Chondrocyte (in vitro differentiated cells): ENCODE measurements at places on chromosomes 3 and 15. TPM values are rescaled to one million over a fixed set of nuclear protein-coding genes. Genes with fewer than 3 reads are reported as not detected.

- H3K4me1 ChIP-seq, result no peaks in the 10 kb centered on the region
- no peak for DNase-seq
- no peaks in the 10 kb centered on the region for H3K36me3 ChIP-seq
- no peak overlapping the region for H3K4me3 ChIP-seq
Measured at GRCh38 chr3:17142516-17142915, 257.8 kb downstream of the PLCL2 start.

HYKK gene
- 2.7 to 5.9 TPM (median 3.6 TPM) in 3 replicates for total RNA-seq

GRCh38 chr3:58874795-58875194 is 175.0 kb downstream of the CFAP20DC start:
- H3K27me3 ChIP-seq, result no peaks in the 10 kb centered on the region
- H3K4me3 ChIP-seq, result no peak overlapping the region
- H3K4me1 ChIP-seq, result peaks cover 12% of the 10 kb centered on the region
- no peaks in the 10 kb centered on the region for H3K36me3 ChIP-seq
- no peak for DNase-seq

DNA sequence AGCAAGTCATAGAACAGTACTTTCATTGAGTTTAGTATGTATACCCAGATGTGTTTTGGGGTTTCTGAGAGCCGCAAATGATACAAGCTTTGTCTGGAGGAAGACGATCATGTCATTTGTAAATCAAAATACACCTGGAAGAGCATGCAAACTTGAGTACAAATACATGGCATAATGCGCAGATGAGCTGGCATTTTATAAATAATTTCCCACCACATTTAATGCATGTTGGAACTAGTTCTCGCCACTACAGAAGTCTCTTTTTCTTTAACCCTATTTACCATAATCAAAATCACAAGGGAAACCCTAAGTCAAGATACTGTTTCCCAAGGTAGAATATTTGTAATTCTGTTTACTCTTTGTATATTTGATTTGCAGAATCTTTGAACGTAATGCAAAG is 318.6 kb downstream of the EPHA3 start:
- no peaks in the 10 kb centered on the region for H3K4me1 ChIP-seq
- H3K27ac ChIP-seq, result no peak overlapping the region
- no peak for DNase-seq
- H3K36me3 ChIP-seq, result no peaks in the 10 kb centered on the region

DNA sequence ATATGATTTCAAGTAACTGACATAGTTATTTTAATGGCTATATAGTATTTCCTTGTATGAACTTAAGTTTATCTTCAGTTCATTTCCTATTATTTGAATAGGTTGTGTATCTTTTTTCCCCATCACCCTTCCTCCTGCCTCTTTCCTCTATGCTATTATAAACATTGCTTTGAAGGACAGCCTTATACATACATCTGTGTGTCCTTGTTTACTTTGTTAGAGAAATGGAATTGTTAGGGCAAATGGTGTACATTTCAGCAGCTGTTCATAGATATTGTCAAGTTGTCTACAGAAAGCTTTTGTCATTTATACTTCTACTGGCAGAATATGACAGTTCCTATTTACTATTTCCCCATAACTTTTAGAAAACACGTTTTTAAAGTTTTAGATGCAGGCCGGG is 18.4 kb downstream of the AKAP13 start:
- H3K4me1 ChIP-seq, result peaks cover 46% of the 10 kb centered on the region
- no peaks in the 10 kb centered on the region for H3K36me3 ChIP-seq
- no peak for DNase-seq
- H3K27me3 ChIP-seq, result no peaks in the 10 kb centered on the region
- no peak overlapping the region for H3K27ac ChIP-seq

- no peak overlapping the region for H3K4me3 ChIP-seq
- H3K4me1 ChIP-seq, result peaks cover 6% of the 10 kb centered on the region
- H3K27me3 ChIP-seq, result no peaks in the 10 kb centered on the region
- no peak overlapping the region for H3K27ac ChIP-seq
- no peak for DNase-seq
Measured at GRCh38 chr3:64728994-64729393, 41.2 kb upstream of the ADAMTS9 start.

DNA sequence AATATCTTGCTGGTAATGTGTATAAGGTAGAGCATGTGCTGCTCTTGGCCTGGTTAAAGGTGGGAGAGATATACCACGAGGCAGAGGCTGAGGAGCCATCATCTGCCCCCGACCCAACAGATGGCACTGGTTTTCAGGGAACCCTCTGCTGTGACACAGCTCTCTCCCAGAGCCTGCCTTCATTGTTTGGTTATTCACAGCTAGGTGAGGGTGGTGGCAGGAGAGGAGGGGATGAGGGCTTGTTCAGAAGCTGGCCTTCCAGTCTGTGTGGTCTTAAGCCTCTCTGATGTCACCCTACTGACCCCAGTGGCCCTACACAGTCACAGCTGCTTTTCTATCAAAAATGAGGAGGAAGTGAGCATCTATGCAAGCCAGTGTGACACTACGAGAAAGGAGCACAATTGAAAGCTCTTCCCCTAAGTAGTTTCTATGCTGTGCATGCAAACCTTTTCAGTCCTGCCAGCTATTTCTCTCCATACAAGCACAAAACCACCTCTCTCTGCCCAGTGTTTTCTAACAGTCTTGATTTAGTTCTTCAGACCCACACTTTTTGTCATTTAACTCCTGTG is 258.4 kb upstream of the AGTR1 start:
- H3K27me3 ChIP-seq, result no peaks in the 10 kb centered on the region
- peaks cover 2% of the 10 kb centered on the region for H3K36me3 ChIP-seq
- H3K27ac ChIP-seq, result no peak overlapping the region
- no peak for DNase-seq

- no peak overlapping the region for H3K4me3 ChIP-seq
- no peak for DNase-seq
- H3K27me3 ChIP-seq, result no peaks in the 10 kb centered on the region
- H3K4me1 ChIP-seq, result peaks cover 36% of the 10 kb centered on the region
- H3K27ac ChIP-seq, result no peak overlapping the region
Measured at GRCh38 chr3:14375192-14375591, 27.2 kb upstream of the SLC6A6 start.

- H3K4me3 ChIP-seq, result no peak overlapping the region
- peaks cover 4% of the 10 kb centered on the region for H3K4me1 ChIP-seq
- no peaks in the 10 kb centered on the region for H3K36me3 ChIP-seq
- H3K27ac ChIP-seq, result no peak overlapping the region
- no peaks in the 10 kb centered on the region for H3K27me3 ChIP-seq
- no peak for DNase-seq
Measured at GRCh38 chr3:35201211-35201610, 438.1 kb upstream of the ARPP21 start.

DNA sequence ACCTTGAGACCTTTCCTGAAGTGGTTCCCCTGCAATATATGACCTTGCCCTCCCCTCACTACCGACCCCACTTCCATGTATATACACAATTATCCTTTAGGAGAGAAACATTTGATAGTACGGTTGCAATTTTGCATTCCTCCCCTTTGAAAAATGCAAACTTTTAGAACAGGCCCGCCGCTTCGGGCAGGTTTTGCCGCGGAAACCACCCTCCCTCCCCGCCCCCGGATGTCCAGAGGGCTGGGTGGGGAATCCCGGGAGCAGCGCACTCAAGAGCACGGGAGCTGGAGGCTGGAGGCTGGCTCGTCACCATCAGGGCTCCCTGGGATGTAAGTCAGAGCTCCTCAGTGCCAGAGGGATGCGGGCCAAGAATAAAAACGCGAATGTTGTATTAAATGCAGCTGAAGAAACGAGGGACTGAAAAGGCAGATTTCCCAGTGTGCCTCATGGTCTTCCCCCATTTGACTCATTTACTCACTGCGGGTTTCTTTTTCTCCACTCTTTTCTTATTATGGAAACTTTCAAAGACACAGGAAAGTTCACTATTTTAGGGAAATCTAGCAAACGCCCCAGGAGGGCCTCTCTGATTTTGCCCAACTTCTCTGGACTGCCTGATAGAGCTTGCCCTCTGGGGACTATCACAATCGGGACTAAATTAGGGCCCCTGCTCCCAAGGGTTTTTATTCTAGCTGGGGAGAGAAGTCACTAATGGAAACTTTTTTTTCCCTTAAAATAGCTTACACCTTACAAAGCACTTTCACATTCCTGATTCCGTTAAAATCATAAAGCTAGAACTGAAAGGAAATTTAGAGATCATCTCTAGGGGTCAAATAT is 2.9 kb upstream of the USP3 start:
- no peaks in the 10 kb centered on the region for H3K36me3 ChIP-seq
- no peak for DNase-seq
- H3K27me3 ChIP-seq, result peaks cover 1% of the 10 kb centered on the region
- H3K27ac ChIP-seq, result peak overlapping the region; percentile 88
- H3K4me3 ChIP-seq, result peak overlapping the region; percentile 57

DNA sequence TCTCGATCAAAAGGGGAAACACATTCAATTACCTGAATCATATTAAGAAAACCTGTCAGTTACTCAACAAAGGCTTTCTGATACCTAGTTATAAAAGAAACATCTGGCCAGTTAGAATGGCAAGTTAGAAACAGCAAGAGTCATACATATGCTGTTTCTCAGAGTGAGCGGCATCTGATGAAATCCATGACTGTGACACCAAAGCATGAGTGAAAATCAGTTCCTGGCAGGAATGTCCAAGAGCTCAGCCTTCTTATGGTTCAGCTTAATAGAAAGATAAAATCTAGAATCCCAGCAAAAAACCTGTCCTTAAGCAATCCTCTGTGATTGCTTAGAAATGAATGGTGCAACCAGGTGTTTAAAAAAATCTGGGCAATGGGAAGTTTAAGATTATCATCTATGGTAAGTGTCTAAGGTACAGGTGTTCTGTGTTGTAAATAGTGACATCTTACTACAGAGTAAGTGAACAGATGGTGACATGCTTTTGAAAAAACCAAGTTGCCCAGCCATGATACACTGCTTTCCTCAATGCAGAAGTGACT is 18.8 kb downstream of the B4GALT4 start:
- no peak overlapping the region for H3K27ac ChIP-seq
- H3K4me3 ChIP-seq, result no peak overlapping the region
- no peak for DNase-seq
- no peaks in the 10 kb centered on the region for H3K4me1 ChIP-seq
- peaks cover 34% of the 10 kb centered on the region for H3K36me3 ChIP-seq
- no peaks in the 10 kb centered on the region for H3K27me3 ChIP-seq

DNA sequence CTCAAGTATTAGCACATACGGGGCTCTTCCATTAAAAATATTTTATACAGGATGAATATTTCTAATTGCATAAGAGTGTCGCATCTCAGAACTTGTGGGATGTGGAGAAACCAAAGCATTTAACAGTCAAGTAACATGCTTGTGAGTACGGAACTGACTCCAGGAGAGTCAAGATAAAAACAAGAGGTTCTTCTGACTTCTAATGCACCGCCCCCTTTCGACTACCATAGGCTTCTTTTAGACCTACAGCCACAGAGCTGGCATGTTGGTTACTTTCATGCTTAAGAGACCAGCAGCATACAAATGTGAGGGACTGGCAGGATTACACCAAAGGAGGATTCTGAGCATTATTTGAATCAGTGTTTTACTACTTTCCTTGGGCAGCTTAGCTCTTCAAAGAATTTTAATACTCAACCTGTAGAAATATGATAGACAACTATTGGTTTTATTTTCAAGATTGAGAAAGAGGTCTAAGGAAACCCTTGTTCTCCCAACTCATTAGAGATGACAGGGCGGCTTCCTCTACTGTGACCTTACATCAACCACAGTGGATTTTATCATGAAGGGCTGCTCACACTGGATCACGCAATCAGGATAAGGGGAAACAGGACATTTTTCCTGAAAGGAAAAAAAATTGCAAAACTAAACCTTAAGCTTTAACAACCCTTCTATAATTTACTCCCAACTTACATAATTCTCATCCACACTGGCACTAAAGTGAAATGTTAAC is 14.0 kb downstream of the ETV5 start:
- H3K27me3 ChIP-seq, result no peaks in the 10 kb centered on the region
- H3K36me3 ChIP-seq, result no peaks in the 10 kb centered on the region
- DNase-seq, result no peak
- peaks cover 37% of the 10 kb centered on the region for H3K4me1 ChIP-seq
- no peak overlapping the region for H3K27ac ChIP-seq
- no peak overlapping the region for H3K4me3 ChIP-seq

- H3K36me3 ChIP-seq, result no peaks in the 10 kb centered on the region
- H3K4me3 ChIP-seq, result no peak overlapping the region
- peaks cover 5% of the 10 kb centered on the region for H3K27me3 ChIP-seq
- no peak overlapping the region for H3K27ac ChIP-seq
- H3K4me1 ChIP-seq, result peaks cover 4% of the 10 kb centered on the region
Measured at GRCh38 chr3:46666453-46666845, 27.0 kb downstream of the ALS2CL start.

GRCh38 chr15:58058729-58059128 is 6.8 kb downstream of the ALDH1A2 start:
- H3K4me1 ChIP-seq, result no peaks in the 10 kb centered on the region
- peaks cover 63% of the 10 kb centered on the region for H3K27me3 ChIP-seq
- H3K36me3 ChIP-seq, result no peaks in the 10 kb centered on the region
- H3K4me3 ChIP-seq, result no peak overlapping the region

FMN1 gene
- 4.0 to 6.6 TPM (median 4.8 TPM) in 3 replicates for total RNA-seq

C3orf80 gene
- 0.25 to 0.28 TPM in 2 of 3 replicates, not detected in the other for total RNA-seq

DNA sequence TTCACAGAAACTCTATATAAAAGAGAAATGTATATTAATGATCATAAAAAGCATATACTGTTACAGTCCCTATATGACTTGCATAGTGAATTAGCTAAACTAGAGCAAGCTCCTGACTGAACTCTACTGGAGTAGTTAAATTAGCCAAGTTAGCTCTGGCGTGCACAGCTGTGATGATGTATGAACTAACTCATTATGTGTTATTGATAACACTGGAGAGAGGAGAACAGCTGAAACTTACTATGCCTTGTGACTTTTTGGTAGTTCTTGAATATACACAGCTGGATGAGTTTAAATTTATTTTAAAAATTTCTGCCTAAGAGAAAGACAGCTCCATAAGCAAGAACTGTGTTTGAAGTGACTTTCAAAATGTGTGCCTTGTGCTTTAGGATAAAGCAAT is 8.1 kb downstream of the TIPARP start:
- peaks cover 32% of the 10 kb centered on the region for H3K36me3 ChIP-seq
- H3K27ac ChIP-seq, result peak overlapping the region; percentile 88
- H3K27me3 ChIP-seq, result no peaks in the 10 kb centered on the region
- DNase-seq, result no peak
- H3K4me3 ChIP-seq, result no peak overlapping the region

GPR149 gene
- total RNA-seq, result not detected in 3 replicates

- no peak overlapping the region for H3K4me3 ChIP-seq
- no peaks in the 10 kb centered on the region for H3K27me3 ChIP-seq
- H3K27ac ChIP-seq, result no peak overlapping the region
- H3K36me3 ChIP-seq, result peaks cover 27% of the 10 kb centered on the region
Measured at GRCh38 chr3:172404237-172404962, 43.9 kb downstream of the GHSR start.

RARRES1 gene
- 0.95 to 1.3 TPM (median 0.99 TPM) in 3 replicates for total RNA-seq

DNA sequence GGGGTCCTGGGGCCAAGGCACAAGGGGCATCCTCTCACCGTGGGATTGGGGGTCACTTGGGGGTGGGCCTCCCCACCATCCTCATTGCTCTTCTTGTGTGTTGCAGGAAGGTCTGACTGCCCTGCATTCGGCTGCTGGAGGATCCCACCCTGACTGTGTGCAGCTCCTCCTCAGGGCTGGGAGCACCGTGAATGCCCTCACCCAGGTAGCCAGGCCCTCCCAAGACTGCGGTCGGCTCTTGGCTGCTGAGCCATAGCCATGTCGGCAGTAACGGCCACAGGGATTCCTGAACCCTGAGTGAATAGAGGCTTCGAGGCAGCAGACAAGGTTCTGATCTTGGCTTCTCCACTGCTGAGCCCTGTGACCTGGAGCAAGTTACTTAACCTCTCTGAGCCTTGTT is 19.7 kb downstream of the ANKDD1A start:
- H3K4me1 ChIP-seq, result peaks cover 12% of the 10 kb centered on the region
- no peak overlapping the region for H3K4me3 ChIP-seq
- no peaks in the 10 kb centered on the region for H3K27me3 ChIP-seq
- no peak for DNase-seq

FAM174B gene
- 11.0 to 24.0 TPM (median 21.9 TPM) in 3 replicates for total RNA-seq

- H3K36me3 ChIP-seq, result no peaks in the 10 kb centered on the region
- DNase-seq, result no peak
- H3K27me3 ChIP-seq, result peaks cover 53% of the 10 kb centered on the region
Measured at GRCh38 chr3:42265059-42265991, 660 bp downstream of the CCK start.
